NAMALWA (cell line): ENCODE measurements at places on chromosomes 2 and 18.

DNA sequence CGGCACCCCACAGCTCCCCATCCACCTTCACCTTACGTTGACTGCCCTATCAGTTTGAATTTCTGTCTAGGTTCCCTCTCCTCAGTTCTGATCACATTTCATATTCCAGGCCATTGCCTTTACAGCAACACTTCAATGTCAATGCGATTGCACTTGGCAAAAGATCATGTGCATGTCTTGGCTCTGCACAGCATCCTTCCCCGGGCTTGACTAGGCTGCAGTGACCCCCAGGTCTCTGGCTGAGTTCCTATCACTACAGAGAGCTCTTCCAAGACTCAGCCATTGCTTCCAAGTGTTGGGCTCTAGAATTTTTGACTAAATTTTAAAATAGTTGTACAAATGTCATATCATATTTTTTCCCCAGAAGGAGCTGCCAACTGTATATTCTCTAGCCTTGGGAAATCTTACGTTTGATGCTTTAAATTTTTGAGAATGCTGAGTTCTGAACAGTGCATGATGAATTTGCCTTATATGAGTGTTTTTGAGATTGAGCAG lies 103.8 kb upstream of the NEDD4L start:
- DNase-seq = no peak

DNA sequence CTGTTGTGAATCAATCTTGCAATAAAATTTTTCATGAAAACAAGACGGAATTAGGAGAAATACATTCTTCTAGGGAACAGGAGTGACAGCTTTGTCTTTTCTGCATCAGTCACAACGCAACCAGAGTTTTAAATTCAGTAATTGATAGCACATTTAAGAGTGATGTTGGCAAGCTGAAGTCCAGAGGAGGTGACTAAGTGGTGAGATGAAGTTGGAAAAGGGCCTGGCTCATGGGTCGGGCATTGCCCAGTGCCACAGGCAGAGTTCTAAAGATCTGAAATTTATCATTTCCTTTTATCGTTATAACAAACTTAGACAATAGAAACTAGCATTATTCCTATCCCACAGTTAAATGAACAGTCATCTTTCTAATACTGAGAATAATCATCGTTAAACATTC lies 764.6 kb upstream of the ZEB2 start:
- DNase-seq = no peak

DNA sequence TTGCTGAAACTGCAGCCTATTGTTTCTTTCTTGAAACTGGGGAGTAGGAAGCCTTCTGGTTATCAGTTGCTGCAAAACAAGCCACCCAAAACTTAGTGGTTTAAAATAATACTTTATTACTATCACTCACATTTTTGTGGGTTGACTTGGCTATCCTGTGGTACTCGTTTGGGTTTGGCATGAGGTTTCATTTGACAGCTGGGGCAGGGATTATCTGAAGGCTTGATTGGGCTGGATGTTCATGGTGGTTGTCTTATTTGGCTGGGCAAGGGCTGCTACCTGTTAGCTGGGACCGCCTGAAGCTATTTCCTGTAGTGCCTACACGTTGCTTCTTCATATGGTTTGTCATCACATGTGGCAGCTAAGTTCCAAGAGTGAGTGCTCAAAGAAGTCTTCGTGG lies 122.3 kb downstream of the PLCL1 start:
- DNase-seq = no peak

DNA sequence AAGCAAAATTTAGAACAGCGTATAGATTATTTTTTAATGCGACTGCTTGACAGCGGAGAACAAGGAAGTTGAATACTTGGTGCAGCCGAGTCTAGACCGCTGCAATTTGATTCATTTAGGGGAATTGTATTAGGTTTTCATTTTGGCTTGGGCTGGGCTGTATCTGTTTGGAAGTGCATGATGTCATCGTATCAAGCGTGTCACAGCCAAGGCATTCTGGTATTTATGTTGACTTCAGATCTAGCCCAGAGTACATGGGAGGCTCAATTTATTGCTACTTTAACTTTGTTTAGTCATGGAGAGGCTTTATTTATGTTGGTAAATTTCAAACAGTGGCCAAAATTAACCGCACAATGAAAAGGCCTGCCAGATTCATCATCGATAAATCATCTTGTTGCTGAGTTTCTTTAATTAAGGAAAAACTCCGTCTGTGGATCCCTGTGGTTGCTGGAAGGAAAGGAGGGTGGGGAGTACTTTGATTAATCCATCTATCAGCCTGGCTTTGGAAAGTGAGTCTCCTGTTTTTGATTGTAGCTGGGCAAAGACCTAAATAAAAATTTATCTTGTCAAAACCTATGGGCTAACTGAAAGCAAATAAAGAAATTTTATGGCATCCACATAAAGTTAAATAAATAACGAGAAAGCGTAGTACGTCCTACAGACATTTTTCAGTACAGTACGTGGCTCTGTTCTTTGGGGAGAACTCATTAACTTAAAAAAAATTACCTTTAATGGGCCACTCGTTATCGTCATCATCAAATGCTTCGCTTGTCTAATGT lies 230.4 kb upstream of the SPRED2 start:
- DNase-seq = no peak

DNA sequence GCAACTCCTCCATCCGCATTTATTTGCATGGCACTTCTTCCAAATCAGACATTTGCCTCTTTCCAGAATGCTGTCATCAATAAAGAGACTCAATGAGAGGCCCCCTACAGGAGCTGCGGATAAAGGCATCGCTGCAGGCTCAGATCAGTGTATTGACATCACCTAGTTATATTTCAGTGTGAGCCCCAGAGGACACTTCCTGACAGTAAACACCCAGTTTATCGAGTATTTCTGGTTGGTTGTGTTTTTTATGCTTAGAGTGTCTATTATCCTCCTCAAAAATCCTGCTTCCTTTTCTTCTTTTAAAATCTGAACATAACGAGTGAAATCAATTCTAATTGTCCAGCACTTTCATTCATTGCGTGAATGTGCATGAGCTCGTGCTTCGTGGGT lies 38.8 kb downstream of the NRP2 start:
- DNase-seq = peak; percentile 42

DNA sequence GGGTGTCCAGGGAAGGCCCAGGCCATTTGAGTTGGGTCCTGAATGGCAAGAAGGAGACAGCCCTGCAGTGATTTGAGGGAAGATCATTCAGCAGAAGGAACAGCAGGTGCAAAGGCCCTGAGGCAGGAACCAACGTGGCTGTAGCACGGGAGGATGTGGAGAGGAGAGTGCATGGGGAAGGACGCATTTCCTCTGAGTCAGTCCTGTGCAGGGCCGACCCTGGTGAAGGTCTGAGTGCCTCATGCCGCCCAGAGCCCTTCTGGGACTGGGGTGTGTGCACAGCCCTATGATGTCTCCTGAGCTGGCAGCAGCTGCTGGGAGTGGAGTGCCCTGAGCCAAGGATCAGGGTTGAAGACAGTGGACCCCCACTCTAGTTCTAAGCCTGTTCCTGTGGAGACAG lies 17.9 kb upstream of the ARHGEF4 start:
- no peak for DNase-seq

- peak; percentile 30 for DNase-seq
Measured at GRCh38 chr2:157875641-157876065, 477 bp downstream of the ACVR1 start.

GRCh38 chr18:79334496-79335233 lies 61.1 kb upstream of the NFATC1 start:
- no peak for DNase-seq

DNA sequence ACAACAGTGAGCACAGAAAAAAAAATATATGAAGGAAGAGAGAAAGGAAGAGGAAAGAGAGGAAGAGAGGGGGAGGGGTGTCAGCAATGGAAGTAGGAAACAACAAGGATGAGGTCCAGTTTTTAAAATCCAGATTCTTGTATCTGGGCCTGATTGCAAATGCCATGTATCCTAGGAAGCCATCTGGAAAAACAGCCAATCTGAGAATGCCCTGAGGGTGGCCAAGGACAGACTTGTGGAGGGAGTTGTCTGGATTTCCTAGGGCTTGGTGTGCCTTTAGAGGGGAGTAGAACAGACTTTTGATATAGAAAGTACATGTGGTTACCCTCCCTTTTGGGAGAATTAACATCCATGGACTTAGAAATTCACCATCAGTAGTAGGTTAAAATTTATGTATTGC lies 47.1 kb downstream of the PRKCE start:
- DNase-seq = no peak
